Activated T-cell treated with anti-CD3 and anti-CD28 coated beads, Interleukin-2, amount 50 U/mL, for 1 hour (primary cell): ENCODE measurements at places on chromosomes 3 and 15.
A peak's percentile ranks its signal among the peaks of the same experiment; 100 is the strongest.

GRCh38 chr15:66842710-66843441 is 140.8 kb downstream of the SMAD6 start:
- no peak for DNase-seq

GRCh38 chr15:37362414-37362813 is 262.1 kb upstream of the MEIS2 start:
- DNase-seq, result no peak

GRCh38 chr15:34759347-34759746 is 4.5 kb upstream of the GJD2 start:
- no peak for DNase-seq

GRCh38 chr3:169699070-169699469 is 35.6 kb upstream of the MECOM start:
- DNase-seq, result no peak

- DNase-seq, result no peak
Observed at GRCh38 chr15:65584241-65584640, 26.7 kb downstream of the INTS14 start.

DNA sequence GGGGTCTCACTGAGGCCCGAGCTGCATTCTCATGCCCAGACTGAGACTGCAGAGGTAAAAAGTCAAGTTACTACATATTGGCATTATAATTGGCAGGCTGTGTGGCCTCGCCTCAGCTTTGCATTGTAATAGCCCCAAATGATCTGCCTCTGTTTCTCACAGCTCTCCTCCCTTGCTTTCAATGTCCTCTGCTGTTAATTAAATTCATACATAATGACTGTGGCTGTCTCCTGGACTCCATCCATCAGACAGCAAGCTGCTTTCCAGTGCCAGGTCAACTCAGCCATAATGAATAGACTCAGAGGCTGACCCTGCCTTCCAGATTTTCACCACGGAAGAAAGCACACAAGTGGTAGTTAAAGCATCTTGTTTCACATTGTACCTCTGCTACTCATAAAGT is 7.6 kb upstream of the RTP4 start:
- DNase-seq, result no peak

GRCh38 chr3:119184796-119185570 is 11.6 kb downstream of the UPK1B start:
- no peak for DNase-seq

GRCh38 chr15:58517682-58518525 is 86.1 kb downstream of the LIPC start:
- DNase-seq, result no peak

DNA sequence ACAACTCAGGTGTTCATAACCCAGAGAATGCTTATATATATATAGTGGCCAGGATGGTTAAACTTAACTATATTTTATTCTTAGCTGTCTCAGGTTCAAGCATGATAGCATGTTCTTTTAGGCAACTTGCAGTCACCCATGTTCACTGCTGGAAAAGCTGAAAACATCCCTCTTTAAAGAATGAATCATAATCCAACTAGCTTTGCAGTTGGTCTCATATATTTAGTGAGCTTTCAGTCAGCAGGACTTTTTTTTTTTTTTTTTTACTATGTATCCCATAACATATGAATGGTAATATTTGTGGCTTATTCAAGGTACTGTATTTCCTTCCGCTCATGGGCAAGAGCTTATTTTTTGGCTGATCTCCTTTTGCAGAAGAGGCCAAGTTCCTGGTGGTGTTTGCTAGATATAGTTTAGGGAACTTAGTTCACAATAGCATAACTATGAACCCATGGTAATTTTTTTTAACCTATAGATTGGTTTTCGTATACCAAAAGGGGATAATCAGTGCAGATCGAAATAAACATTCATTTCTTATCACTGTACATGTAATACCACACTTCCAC is 77.6 kb downstream of the CMSS1 start:
- DNase-seq, result no peak

DNA sequence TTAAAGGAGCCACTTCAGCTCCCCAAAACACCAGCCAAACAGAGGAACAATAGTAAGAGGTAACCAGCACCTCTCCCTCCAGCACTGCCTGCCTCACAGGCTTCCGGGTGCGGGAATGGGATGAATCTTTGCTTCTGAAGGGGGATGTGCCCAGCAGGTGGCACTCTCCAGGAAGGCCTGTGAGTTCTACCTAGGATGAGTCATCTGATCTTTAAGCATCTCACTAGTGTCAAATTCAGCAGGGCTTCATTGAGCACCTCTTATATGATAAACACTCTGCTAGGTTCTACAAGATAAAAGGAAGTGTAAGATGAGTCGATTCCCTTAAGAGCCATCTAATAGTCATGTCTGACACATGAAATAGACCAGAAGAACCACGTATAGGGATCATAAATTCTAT is 237.4 kb upstream of the UMPS start:
- DNase-seq, result no peak

DNA sequence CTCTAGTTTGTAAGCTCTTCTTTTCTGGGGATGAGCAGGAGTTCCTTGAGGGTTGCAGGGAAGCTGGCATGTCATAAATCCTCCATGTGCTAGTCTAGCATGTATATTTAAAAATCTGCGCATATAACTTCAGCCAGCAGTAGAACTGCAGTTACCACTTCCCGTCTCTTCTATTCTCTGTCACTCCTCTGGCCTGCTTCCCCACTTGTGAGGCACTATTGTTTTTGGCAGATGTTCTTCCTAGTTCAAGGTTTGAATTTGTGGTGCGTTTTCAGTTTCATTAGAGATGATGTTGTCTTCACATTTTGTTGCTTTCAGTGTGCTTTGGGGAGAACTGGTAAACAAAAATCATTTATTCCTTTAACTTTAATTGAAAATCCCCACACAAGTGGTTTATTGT is 169.1 kb upstream of the ZPLD1 start:
- DNase-seq, result no peak

DNA sequence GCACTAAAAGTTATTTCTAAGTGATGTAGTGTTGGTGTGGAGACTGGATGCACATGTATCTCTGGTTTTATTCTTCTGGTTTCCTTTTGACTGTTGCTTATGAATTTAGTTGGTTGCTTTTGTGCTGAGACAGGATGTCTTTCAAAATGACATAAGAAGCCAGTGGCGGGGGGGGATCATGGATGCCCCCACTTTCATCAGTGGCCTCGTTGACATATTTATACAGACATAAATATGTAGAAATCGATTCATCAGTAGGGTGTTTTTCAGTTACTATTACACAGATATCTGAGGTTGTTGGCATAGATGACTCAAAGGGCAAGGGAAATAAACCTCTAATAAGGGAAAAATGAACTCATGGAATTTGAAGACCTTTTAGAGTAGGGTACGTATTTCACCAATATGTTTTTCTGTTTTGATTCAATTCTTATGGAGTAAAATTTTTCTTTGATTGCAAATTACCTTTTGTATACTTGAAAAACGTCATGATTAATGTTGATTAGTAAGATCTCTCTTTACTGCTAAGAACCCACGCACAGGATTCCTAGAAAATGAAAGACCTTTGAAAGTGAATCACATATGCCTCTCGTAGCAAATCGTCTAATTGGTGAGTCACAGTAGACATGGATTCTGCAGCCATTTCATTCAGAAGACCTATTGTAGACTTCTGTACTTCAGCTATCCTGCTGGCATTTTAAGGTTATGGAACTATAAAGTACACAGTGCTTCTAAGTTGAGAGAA is 97.4 kb upstream of the RBMS3 start:
- DNase-seq, result no peak

GRCh38 chr15:90055182-90055581 is 47.1 kb downstream of the IDH2 start:
- no peak for DNase-seq

DNA sequence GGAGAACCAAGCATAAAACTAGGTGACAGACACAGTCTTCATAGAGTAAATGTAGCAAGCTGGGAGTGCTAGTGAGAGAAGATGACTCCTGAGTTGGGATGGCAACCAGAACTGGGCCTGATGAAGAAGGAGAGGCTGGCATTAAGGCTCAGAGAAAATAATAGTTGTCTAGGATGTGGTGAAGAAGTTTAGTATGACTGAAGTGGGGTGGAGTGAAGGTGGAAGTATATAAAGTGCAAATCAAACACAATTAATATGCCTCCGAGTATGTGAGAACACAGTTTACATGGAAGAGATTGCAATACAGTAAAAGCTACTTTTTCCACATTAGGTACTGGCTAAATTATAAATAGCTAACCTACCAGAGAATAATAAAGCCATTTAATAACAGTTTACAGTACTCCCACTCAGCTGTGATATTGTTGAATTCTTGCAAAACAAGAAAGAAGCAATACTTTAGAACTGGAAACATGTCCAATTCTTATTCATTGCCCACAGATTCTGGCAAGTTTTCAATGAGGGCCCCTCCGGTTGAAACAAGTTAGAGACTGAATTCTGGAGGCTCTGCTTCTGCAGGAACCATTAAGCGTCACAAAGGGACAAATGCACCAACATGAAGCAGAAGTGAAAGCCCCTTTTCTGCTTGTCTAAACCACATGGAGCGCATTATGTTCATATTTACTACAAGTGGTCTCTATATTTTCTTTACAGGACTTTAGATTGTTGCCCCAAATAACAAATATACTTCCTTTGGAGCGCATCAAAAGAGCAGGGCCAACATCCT is 243.7 kb downstream of the SLC9A9 start:
- no peak for DNase-seq

DNA sequence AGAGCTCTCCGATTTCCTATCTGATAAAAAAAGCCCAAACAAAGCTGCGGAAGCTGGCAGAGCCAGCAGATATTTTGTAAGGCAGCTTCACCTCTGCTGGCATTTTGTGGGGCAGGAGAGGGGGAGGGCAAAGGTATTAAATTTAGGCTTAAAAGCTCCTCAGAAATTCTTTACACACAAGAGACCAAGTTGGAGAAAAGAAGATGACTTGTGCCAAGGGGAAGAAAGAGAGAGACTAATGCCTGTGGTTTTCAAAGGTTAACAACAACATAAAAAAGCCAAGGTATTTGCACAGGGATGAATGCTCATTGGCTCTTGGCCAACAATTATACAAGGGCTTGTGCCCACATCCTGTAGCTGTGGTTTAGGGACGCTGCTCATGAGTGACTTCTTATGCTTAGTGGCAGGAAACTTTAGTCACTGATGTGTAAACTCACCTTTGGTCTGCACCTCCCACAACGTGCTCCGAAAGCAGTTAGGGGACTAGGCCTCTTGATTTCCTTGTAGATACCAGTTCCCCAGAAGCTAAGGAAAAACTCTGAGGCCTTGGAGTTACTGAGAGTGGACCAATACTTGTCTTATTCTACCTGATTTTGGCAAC is 152.9 kb downstream of the TPRG1 start:
- DNase-seq, result peak; percentile 59

DNA sequence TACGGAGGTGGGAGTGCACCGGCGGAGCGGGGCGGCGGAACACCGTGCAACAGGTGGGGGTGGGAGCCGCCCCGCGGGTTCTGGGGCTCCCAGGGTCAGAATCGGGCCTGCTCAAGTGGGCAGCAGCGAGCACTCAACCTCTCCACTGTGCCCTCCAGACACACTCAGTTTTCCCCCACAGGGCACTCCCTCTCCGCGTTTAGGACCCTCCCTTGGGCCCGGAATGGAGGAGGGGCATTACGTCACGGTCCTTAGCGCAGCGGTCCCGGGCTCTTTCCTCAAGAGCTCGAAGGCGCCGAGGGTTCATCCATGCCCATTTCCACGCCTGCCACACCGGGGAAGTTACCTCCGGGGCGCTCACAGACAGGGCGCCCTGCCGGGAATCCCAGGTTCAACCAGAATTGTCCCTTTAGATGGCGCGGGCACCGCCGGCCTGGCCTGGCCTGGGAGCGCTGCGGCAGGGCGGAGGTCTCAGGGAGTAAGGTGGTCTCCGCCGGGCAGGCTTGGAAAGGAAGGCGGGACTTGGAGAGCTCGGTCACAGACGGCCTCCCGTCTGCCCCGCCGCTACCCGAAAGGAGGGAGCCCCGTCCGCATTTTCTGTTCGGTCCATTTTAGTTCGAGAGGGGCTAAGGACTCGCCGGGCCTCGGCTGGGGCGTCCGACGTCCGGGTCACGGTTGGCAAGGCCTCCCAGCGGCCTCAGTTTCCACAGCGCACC is 5.1 kb downstream of the RNU6-1 start:
- peak; percentile 44 for DNase-seq

- DNase-seq, result no peak
Observed at GRCh38 chr3:43034911-43035310, 55.8 kb downstream of the GASK1A start.

GRCh38 chr3:178223876-178224275 is 312.4 kb upstream of the KCNMB2 start:
- no peak for DNase-seq

DNA sequence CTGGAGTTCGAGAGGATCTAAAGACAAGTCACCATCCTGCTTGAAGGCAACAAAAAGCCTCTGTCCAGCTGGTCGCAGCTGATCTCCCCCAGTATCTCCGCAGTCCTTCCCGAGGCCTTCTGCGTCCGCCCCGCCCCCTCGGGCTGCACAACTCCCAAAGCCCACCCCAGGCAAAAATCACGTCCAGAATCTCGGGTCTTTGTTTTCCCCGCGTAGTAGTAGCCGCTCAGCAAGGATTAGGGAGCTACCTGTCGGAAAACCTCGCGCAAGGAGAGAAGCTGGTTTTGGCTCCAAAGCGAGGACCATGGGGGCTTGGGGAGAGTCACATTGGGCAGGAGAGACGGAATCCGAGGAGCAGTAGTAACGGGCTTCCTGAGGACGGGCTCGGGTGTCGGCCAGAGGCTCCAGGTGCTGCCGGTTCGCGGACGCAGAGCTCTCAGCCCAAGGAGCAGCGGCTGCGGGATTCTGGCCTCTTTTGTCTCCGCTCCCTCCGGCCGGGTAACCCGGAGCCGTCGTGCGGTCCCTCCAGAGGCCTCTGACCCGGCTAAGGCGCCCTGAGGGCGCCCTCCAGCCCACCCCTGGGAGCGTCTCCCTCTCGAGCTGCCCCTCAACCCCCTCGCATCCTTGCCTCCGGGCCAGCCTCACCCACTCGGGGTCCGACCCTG is 401 bp downstream of the ZSCAN29 start:
- no peak for DNase-seq

DNA sequence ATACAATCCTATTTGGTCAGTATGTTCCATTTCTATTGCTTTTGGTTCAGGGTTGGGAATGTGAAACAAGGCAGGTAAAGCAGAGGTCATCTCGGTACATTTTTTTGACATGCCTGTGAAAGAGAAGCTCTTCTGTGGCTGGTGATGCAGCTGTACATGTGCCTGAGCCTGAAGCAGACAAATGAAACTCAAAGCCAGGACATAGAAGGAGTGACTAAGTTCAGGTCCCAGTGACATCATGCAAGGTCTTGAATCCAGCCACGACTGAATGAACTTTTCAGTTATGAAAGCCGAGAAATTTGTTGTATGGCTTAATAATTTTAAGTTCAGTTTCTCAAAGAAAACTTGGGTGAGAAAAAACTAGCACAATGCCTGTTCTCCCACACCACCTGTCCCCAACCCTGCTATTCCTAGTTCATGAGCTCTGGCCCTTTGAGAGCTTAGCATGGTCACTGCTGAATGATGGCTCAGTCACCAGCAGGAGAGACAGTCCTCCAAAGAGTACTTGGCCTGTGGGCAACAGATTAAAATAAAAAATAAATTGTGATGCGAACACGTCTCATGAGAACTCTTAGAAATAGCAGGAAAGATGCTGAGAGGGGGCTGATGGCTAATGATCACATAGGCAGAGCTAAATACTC is 600.2 kb upstream of the GRM7 start:
- no peak for DNase-seq
